Stimulated activated memory B cell treated with anti-CD40 and anti-IgM and Interleukin-4, amounts not matched to agents 10 μg/mL and 1 μg/mL and 100 μg/mL, for 72 hours (primary cell): ENCODE measurements at places on chromosomes 4 and X.

GRCh38 chrX:150772150-150772970 lies 79.2 kb downstream of the MTMR1 start:
- ATAC-seq = peak; percentile 73

GRCh38 chr4:161419822-161420221 lies 744.0 kb downstream of the FSTL5 start:
- no peak for ATAC-seq

GRCh38 chrX:46838974-46839480 lies 2.2 kb downstream of the RP2 start:
- no peak for ATAC-seq

GRCh38 chrX:20433388-20433775 lies 166.7 kb upstream of the RPS6KA3 start:
- ATAC-seq = no peak

- ATAC-seq = peak; percentile 53
These were observed 22.9 kb upstream of the COX7B2 start for GRCh38 chr4:46931981-46932380.

- no peak for ATAC-seq
These were observed 583.5 kb upstream of the FAT1 start for GRCh38 chr4:187307131-187307530.

GRCh38 chr4:15551740-15552446 lies 82.2 kb downstream of the CC2D2A start:
- no peak for ATAC-seq

GRCh38 chr4:106652095-106652494 lies 283.5 kb upstream of the GIMD1 start:
- ATAC-seq = no peak

- ATAC-seq = no peak
These were observed 586.1 kb downstream of the ADGRL3 start for GRCh38 chr4:61786211-61786610.

GRCh38 chrX:150873616-150874015 lies 24.9 kb downstream of the CD99L2 start:
- ATAC-seq = no peak

DNA sequence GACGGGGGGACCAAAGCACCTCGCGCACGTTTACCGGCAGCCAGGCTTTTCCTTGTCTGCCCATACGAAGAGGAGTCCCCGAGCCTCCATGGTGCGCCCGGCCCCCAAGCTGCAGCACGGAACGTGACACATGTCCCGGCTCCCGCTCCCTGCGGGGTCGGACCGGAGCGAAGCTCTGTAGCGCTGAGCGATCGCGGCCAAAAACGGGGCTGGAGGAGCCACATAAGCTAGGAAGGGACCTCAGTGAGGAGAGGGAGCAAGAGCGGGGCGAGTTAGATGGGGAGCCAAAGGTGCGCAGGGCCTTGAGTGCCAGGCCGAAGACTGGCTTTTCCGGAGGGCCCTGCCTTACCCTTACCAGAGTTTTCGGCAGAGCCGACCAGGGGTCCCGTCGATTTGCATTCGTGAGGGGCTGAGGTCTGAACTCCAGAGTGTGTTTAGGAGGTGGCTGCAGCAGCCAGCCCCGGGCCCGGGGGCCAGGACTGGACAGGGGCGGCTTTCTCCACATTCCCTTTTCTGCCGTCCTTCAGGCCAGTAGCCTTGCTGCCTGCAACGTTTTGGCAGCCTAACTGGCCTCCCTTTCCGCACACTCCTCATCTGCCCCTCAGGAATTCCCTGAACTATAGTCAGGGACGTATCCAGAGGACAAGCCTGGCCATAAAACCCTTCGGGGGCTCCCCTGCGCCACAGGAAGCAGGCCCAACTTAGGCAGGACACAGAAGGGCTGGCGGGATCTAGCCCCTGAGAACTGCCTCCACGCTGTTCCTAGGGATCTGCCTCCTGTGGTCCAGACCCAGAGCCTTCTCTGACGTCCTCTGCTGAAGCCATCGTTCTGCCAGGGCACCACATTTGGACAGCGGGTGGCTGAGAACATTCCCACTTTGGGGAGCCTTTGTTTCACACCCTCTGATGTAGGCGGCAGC lies 689 bp downstream of the SSR4 start:
- ATAC-seq = peak; percentile 7

DNA sequence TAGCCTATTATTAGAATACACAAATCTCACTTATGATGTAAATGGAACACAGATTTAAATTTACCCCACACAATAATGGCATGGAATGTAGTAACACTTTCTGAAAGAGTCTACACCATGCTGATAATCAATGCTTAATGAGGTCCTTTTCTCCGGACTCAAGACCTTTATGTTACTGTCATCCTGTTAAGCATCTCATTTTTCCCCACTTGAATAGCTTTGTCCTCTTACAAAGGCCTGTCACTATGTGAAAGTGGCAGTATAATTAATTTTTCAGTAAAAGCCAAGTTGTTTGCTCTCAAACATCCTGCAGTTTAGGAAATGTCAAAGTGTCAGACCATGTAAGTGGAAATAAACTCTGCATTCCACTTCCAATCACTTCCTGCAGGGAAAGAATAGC lies 96.4 kb downstream of the GPC3 start:
- no peak for ATAC-seq

DNA sequence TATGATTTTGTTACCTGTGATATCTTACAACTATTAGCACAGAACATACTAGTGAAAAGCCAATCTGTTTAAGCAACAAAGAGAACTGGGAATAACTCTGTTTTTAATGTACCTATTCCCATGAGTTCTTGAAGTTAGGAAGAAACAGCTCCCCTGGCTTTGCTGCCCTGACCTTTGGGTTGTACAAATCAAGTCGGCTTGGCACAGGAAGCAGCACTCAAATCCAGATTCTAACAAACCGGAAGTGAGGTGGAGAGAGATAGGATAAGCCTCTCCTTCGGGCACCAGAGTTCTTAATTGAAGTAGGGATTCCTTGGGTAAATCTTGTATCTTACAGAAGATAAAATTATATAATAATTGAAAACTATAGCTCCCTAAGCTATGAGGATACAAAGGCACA lies 144.8 kb upstream of the CPEB2 start:
- ATAC-seq = no peak

GRCh38 chrX:1103360-1103759 lies 109.1 kb downstream of the CRLF2 start:
- no peak for ATAC-seq

- ATAC-seq = no peak
These were observed 54.0 kb downstream of the JADE1 start for GRCh38 chr4:128863312-128864075.

DNA sequence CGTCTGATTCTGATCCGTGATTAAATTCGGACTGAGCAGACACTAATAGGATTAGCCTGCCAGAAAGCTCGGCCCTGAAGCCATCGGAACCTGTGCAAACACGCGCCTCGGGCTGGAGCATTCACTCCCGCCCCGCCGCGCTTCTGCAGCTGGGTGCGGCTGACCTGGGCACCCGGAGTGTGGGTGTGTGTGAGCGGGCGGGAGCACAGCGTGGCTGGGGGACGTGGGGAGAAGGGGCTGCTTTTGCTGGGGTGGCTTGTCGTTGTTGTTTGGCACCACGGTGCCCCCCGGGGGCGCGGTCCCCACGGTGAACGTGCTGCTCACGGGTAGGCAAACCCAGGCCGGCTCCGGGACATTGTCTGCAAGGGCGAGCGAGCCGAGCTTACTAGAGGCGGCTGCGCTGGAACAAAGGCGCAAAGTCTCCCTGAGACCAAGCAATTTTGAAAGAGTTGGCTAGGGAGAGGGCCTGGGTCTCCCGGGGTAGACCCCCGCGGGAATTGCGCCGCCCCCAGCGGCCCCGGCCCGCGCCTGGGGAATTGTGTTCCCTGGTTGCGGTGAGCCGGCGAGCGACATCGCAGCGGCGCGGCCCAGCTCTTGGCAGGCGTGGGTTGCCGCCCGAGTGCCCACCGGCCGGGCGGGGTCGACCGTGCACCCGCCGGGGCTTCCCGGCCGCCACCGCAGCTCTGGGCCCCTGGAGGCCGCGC lies 1.4 kb downstream of the MAMLD1 start:
- peak; percentile 55 for ATAC-seq

- no peak for ATAC-seq
These were observed 177.1 kb downstream of the SPANXN3 start for GRCh38 chrX:143340190-143340589.

DNA sequence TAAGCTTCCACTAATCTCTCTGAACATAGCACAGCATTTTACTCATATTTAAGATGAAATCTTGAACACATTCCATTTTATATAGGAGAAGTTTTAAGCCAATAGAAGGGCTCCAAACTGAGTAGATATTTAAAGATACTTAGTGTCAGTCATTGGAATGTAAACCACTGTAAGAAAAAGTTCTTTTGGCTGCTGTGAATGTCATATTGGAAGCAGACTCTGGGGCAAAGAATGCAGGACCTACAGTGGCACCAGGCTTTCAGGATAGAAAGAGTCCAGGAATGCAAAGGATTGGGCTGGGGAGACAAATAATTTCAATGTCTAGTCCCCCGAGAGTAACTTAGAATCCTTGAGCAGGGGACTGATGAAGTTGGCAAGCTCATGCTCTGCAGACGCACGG lies 1047.7 kb downstream of the STIM2 start:
- ATAC-seq = no peak

DNA sequence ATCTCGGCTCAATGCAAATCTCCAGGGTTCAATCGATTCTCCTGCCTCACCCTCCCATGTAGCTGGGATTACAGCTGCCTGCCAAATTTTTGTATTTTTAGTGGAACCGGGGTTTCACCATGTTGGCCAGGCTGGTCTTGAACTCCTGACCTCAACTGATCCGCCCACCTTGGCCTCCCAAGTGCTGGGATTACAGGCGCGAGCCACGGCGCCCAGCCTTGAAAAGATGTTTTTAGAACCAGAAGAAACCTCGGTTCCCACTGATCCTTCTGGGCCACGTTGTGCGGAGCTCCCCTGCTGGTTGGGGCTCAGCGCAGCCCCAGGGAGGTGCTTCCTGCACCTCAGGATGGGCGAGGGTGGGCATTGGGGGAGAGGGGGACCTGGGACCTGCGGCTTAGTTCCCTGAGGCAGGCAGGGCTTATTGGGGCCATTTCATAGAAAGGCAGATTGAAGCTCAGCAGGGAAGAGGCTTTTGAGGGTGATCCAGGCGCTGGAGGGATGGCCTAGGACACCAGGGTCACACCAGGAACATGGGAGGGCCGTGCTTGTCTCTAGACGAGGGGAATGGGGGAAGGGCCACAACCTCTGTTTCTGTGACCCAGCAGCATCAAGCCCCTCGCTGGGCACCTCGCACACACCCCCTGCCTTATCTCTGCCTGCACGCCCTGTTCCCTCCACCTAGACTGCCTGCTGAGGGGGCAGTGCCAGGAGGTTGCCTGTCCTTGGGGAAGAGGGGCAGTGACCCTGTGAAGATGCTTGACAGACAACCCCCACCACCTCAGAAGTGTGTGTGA lies 6.3 kb upstream of the ADD1 start:
- ATAC-seq = no peak

GRCh38 chr4:169791062-169791461 lies 33.3 kb upstream of the HPF1 start:
- ATAC-seq = no peak

DNA sequence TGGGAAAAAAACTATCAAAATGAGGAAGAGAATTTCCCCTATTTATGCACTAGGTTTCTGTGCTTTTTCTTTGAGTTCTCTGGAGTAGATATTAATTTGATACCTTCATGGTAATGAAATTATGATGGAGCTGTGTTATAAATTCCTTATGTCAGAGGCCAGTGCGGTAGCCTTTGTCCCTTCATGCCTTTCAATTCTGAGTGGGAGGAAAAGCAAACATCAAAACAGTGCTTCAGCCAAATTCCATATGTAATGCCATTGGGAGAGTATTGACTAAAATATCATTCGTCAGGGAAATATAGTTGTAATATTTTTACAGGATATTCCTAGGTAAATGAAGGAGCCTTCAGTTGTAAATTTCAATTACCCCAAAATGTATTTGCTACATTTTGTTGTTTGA lies 17.5 kb upstream of the RGN start:
- ATAC-seq = no peak

- ATAC-seq = no peak
These were observed 25.7 kb downstream of the BOD1L1 start for GRCh38 chr4:13601848-13602247.

DNA sequence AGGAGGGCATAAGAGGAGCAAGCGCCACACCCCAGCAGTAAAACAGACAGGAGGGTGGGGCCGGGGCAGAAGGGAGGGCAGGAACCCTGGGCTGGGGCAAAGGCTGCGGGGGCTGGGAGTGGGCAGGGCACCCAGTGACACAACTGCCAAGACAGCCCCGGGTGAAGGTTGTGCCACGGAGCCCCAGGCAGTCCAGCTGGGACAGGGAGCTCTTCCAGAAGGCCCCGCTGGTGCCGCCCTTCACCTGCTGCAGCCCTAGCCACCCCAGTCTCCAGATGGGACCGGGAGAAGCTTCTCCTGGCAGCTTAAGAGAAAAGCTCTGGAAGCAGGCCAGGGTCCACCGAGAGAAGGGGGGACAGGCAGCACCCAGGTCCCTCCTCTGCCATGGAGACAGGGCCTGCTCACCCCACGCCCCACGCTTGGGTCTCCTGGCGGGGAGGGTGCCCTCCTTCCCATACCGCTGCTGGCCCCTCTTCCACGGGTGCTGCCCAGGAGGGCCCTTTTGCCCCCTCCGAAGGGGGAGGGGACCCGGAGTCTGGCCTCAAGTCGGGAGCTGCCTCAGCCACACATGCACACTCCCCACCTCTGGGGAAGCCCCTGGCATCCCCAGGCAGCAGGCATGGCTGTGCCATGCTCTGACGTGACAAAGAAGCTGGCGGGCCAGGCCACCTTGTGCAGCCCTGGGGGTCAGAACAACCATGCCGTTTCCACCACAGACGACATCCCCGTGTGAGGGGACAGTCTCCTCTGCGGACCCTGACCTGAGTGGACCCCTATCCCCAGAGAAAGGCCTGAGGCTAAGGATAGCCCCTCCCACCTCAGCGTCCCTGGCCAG lies 1.5 kb downstream of the DGKQ start:
- no peak for ATAC-seq

DNA sequence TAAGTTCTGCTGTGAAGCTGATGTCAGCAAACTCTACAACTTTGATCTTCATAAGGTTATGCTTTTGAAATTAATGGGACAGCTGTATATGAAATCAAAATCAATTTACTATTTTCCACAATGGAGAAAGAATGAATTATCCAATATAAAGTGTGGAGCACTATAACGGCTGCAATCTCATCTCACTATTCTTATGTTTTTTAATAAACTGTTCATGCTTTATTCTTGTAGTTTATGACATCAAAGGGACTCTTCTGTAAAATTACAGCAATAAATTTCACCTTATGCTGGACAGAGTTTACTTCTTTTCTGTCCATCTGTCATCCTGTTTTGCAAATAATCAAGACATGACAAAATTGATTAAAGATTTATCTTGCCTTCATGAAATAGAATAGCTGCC lies 192.5 kb downstream of the TECRL start:
- ATAC-seq = no peak

DNA sequence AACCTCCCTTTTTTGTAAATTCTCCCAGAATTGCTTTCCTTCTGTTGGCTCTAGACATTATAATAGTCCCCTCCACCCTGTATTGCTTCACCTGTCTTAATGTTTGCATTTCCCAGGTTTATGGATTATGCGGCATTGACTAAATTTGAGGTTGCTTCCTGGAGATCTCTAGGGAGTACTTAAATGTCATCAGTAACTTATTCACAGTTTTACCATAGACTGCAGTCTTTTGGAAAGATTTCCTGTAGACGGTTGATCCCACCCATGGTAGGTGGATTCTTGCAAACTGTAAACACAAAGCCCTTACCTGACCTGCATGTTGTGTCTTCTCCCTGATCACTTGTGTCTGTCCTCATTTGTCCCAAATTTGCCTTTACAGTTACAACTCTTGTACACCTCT lies 6.2 kb upstream of the NOX1 start:
- no peak for ATAC-seq

GRCh38 chrX:47631676-47632075 lies 1.9 kb upstream of the CFP start:
- no peak for ATAC-seq
